Renal cortex interstitium (tissue), 15 donors: ENCODE measurements at places on chromosomes 12 and 14.

- DNase-seq, result no peak
Observed at GRCh38 chr12:12323591-12323990, 26.5 kb downstream of the MANSC1 start.

DNA sequence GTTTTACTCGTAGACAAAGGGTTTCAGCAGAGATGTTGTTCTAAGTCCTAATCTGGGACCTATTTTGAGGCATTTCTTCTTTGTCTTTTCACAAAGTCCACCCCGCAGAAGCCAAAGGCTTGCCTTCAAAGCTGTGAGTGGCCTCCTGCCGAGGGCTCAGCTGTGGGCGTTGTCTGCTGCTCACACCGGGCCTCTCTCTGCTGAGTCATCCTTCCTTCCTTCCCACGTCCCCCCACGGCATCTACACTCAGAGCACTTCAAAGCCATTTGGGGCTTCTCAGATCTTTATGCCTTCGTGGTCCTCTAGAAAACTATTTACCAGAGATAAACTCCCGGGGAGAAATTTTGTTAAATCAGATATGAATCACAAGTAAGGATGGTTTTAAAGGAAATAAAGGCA is 115.9 kb upstream of the TMPO start:
- no peak for DNase-seq

DNA sequence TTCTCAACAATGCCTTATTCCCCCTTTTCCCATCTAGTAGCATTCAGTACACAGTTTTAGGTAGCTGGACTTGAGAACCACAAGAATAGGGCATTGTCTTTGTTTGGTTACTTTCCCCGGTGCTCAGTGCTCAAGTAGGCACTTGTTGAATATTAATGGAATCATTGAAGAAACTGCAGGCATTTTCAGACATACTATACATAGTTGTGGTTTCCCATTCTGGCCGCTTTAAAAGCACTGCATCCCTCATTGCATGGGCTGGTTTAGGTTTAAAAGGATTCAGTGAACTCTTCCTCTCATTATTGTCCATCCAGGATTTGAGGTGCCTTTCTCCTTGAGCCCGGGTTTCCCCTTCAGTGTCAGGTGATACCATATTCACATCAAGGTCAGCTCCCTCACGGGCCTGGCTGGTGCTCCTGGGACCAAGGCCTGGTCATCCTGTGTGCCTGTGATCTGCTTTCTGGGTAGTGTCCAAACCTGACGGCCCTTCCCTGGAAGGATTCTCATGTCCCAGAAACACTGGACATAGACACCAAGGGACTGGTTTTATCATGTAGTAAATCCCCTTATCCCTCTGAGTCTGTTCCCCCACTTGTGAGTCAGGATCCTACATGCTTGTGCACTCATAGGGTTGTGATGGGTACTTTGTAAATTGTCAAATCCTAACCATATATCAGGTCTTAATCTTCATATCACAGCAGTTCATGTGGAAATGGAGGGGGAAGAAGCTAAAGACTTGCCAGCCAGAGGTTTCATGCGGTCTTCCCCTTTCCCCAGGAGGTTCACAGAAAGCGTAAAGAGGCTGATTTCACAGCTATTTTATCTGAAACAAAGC is 7.4 kb downstream of the TCP11L2 start:
- no peak for DNase-seq

- DNase-seq, result no peak
Observed at GRCh38 chr14:61475316-61475715, 153.9 kb downstream of the PRKCH start.

DNA sequence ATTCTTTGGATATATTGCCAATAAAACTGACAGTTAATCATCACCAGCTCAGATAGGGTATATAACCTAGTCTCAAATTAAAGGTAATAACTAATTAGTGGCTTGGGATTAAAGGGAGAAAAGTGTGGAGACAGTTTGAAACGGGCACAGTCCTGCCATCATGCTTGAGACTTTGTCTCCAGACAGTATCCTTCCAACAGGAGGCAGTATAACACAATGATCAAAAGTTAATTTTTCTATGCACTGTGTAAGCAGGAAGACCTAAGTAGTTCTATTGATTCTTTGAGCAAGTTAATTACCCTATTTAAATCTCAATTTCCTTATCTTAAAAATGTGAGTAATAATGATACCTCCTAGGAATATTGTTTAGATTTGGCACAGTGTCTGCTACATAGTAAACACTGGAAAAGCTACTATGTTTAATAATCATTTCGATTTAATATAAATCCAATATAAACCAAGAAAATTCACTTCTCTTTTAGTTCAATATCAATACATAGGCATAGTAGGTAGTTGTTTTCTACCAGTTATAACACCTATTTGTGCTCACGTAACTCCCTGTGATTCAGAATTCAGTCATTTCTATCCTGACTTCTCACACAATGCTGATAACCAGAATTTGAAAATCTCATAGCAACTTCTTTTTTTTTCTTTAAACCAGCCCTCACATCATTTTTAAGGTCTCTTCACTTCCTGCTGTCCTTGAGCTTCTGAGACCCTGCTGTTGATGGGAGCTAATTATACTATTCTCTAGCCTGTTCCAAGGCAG is 53.7 kb downstream of the GALNT4 start:
- DNase-seq, result peak; percentile 41

DNA sequence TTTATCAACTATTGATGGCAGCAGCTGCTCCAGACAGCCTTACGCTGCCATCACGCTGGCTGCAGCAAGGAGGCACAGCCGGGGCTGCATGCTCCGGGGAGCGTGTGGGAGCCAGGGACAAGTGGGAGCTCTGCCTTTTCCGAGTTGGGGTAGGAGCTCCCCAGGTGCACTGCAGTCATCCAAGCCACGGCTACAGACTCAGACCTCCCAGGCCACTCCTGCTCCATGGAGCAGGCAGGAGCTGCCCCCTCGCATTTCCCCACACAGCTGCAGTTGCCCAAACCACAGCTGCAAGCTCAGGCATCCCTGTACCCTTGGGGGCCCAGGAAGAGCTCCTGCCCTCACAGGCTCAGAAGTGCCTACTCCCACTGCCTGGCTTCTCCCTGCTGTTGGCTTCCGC is 184.7 kb downstream of the CPNE8 start:
- no peak for DNase-seq

- DNase-seq, result no peak
Observed at GRCh38 chr12:111687255-111687654, 1.4 kb downstream of the ACAD10 start.

DNA sequence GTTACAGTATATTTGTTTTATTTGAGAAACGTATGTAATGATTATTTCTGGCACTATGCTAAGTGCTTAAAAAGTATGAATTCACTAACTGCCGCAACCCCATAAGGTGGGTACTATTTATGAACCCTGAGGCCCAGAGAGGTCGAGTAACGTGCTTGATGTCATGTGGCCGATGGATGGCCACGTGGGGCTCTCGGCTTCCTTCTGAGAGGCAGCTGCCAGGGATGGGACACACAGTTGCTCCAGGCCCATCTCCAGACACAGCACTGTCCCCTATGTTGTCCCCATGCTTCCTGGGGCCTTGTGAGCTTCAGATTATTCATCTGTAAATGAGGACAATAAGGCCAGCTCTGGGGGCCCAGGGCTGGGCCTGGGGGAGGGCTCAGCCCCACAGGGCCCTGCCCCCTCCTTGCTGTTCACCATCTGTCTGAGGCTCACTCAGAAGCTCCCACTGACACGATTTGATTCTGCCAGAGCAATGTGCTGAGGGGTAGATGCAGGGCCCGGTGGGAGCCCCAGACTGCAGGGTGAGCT is 115.0 kb downstream of the CALM1 start:
- no peak for DNase-seq

DNA sequence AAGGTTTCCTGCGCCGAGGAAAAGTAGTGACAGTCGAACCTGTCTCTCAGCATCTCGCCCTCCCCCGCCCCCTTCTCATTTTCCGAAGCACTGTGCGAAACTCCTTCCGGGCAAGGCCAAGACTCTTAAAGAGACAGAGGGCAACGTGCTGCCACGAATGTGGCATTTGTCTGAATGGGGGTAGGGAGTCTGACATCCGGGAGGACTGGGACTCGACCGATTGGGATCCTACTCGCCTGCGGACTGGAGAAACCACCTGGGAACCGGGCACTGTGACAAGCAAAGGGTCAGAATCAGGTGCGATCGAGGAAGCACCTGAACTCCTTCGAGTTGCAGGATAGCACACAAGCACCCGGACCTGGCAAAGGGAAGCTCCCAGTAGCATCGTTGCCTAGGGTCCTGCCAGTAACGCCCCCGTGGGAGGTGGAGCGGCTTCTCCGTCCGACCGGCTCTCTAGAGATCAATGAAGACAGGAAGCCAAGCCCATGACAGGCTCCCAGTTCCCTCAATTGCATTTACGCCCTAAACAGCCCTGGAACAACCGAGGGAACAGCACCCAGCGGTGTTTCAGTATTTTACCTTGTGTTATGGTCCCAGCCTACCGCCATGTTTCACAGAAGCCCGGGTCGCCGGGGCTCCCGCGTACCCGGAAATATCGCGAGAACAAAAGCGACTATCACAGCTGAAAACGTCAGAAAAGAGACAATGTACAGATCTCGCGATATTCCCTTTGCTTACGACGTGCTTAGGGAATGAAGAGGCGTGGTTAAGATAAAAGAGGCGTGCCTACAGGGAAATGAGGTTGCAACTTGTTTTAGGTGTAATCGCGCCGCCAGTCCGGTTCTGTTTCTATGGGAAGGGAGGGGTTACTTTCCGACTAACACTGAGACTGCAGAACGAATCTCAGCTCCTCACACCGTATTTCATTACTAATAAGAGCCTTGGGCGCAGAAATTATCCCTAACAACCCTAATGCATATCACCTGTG is at the start of gene ERGIC2:
Gene ERGIC2 (minus strand): TSS at position 637 of the 988 bp plus-strand sequence. CDS start 9,539 bp downstream, outside the sequence.
- peak; percentile 98 for DNase-seq

DNA sequence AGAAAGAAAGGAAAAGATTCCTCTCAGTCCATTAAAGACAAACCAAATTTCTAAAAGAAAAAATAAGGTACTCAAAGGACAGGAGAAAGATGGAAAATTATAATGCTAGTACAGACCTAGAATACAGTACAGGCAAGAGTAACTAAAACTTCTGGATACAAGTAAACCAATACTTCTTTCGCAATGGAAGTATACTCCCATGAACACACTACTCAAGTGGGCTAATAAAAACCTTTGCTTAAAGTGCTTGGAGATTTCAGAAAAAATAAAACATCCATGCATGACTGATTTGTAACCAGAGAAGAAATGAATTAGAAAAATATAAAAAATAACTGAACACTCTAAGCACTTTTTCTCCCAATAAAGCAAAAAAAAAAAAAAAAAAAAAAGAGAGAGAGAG is 3.5 kb downstream of the ZBTB25 start:
- no peak for DNase-seq

DNA sequence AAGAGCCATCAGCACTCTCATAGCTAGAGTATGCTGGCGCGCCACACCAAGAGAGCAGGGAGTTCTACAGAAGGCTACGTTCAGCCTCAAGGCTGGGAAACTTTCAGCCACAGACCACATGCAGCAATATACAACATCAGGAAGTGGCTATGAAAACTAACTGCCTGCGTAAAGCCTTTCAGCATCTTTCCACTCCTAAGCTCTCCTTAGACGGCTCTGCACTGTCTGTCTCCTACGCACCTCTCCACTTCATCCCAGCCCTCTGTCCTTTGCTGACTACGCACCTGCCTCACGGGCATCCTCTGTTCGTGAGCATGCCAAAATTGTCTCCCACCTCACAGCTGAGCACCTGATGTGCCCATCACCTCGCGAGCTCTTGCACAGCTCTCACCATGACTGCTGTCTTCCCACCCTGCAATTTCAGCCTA is 9.7 kb downstream of the MPHOSPH9 start:
- DNase-seq, result no peak

- DNase-seq, result no peak
Observed at GRCh38 chr14:52325630-52326029, 11.5 kb downstream of the PTGER2 start.

- DNase-seq, result no peak
Observed at GRCh38 chr12:6703631-6704030, 3.0 kb upstream of the PIANP start.

DNA sequence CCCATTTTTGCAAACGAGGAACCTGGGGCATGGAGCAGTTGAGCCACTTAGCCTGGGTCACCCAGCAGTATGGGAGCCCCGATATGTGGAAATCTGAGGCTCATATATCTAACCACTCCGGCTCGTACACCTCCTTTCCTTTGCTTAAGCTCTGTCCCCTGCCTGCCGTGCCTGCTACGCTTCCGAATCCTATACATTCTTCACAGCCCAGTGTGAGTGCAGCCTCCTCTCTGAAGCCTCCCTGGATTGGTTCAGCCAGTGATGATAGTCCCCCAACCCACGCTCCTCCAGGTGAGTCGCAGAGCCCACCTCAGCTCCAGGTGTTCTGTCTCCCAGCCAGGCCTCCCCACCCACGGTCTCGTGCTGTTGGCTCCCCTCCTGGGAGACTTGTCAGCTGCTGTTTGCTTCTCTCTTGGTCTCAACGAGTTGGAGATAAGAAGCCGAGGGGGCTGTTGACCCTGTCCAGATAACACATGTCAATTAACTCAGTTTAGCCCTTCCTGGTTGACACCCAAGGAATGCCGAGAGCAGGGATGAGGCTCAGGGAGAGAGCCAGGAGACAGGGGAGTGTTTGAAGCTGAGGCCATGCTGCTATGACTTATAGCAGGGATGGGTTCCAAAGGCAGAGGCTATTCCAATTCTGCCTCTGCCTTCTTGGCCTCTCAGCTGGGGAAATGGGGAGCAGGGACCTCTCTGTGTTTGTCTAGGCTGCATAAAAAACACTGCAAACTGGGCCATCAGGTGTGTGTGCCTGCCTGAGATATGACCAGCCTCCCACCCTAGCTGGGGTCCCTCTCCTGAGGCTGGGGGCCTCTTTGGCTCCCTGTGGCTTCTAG is 19.0 kb downstream of the SDSL start:
- no peak for DNase-seq

GRCh38 chr12:6822426-6823135 is 960 bp downstream of the GPR162 start:
- DNase-seq, result no peak

- no peak for DNase-seq
Observed at GRCh38 chr14:89484051-89484844, 67.2 kb upstream of the FOXN3 start.

DNA sequence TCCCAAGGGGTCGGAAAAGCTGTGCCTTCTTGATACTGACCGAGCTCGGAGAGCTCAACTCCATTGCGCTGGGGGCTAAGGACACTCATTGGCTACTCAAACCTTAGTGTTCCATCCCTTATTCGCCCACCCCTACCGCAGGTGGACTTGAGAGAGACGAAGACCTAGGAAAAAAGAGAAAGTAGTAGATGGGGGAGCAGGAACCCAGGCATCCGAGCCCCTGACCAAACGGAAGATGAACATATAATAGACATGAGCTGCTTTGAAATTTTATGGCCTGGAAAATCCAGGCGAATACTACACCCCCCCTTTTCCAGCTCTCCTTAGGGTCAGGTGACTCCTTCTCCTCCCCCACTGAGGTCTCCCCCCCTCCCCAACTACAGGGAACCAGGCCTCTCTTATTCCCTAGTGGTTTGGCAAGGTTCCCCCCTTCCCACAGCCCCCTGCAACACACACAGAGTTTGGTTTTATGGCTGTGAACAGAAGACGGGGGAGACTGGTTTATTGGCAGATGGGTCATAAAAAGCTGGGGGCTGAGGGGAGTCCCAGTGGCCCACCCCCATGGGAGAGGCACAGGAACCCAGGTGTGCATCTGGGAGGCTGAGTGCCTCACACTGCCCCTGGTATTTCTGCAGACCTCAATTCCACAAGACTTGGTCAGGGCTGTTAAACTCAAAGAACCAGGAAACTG is 1.6 kb downstream of the GDF11 start:
- no peak for DNase-seq
